ENCODE measurements at places on chromosomes 5 and 9. TPM values are rescaled to one million over a fixed set of nuclear protein-coding genes. Genes with fewer than 3 reads are reported as not detected.

- DNase-seq = no peak
Observed at GRCh38 chr5:80238097-80238496, 17.8 kb downstream of the SERINC5 start.

DNA sequence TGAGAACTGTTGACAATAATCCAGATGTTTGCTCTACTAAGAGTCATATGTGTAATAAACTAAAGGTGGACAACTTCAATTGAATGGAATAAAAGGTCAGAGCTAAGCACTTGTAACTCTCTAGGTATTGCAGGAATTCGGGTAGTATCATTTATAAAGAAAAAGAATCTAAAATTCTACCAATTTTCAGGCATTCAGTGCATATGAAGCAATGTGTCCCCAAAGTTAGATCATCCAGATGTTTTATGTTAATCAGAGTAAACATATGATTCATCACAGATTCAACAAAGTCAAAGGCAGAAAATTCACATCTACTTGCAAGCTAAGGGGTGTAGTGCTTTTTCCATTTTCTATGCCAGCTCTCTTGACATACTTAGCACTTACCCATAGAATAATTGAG, 477.1 kb downstream of the PDE4D start:
- peak; percentile 40 for DNase-seq

DNA sequence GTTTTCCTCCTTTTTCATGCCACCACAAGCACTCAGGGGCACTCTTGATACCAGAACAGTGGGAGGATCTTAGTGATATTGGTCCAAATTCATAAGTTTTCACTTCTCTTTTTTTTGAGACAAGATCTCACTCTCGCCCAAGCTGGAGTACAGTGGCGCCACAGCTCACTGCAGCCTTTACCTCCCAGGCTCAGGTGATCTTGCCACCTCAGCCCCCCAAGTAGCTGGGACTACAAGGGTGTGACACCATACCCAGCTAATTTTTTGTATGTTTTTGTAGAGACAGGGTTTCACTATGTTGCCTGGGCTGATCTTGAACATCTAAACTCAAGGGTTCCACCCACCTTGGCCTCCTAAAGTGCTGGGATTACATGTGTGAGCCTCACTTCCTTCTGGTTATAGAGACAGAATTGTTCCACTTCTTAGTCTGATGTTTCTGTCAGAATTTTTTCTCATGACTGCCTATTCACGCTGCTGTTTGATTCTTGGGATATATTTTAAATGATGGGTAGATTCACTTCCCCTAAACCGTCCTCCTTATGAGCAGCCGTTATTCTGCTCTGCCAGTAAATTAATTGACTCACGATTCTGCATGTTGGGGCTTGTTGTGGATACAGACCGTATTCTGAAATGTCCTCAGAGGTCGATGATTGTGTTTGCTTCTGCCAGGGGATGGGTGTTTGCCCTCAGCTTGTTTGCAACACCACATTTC, 30.8 kb downstream of the MTAP start:
- no peak for DNase-seq

DNA sequence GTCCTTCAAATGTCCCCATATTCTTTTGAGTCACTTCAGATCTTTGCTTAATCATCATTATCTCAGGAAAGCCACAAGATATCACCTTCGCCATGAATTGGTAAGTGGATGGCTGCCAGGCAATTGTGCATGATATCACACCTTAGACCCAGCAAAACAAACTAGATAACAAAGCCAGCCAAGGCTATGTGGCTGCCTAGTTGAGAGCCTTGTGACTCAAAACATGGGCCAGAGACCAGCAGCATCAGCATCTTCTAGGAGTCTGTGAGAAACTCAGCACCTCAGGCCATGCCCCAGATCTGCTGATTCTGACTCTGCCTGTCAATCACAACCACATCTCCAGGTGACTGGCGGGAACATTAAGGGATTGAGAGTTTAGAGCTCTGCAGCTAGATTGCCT, 82.8 kb downstream of the SLIT3 start:
- no peak for DNase-seq

DNA sequence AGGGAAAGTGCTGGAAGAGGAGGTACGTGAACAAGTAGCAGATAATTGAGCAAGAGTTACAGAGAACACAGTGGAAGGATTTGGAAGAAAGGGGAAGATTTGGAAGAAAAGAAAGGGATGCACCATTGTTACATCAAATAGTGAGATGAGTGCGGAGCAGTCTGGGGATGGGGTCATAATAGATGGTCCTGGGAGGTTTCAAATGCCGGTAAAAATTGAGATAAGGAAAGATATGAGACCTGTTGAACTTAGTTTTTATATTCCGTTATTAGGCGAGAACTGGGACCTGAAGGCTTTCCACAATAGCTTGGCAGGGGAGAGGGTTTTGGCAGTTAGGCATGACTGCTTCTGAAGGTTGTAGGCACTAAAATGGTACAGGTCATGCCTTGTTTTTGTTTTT, 20.9 kb downstream of the ATP6V0E1 start:
- no peak for DNase-seq

Gene FBXO38
- total RNA-seq = 52.2 TPM

Gene MEIKIN
- 3.9 TPM for total RNA-seq
